H1 (cell line): ENCODE measurements at places on chromosomes 12 and 14. TPM values are rescaled to one million over a fixed set of nuclear protein-coding genes. Genes with fewer than 3 reads are reported as not detected.

GRCh38 chr14:48643241-48643640, 942.9 kb downstream of the RPS29 start:
- no peak for DNase-seq

GRCh38 chr12:107288414-107289127, 195.2 kb upstream of the CRY1 start:
- DNase-seq, result no peak

- DNase-seq, result no peak
Measured at GRCh38 chr12:51851413-51852124, 3.1 kb upstream of the FIGNL2 start.

DNA sequence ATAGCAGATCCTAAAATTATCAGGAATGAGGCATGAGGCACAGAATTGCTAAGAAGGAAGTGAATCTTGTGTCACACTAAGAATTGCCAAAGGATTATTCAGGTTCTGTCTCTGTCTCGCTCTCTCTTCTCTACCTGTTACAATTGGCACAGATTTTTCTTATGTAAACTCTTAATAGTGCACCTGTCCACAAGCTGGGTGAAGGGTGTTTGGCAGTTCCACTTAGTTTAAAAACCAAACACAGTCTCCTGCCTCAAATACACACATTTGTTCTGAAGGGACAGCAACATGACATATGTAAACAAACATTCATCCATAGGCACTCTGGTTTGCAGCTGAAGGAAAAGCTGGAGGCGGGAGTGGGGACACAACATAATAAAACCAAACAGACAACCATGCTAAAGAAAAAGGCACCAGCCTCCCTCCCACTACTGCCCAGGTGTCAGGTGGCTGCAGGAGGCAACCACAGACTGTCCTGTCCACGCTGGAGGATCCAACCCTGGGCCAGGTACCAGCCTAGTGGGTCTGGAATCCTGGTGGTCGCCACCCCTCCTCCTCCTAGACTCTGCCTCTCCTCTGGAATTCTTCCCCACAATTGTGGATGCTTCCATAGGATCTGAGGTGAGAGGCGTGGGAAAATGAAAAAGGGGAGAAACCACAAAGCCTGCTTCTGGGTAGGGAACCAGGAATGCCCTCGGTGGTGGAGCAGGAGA, 81.2 kb downstream of the TMEM260 start:
- DNase-seq, result no peak

GRCh38 chr12:61161961-61162360, 1098.2 kb upstream of the USP15 start:
- DNase-seq, result no peak

DNA sequence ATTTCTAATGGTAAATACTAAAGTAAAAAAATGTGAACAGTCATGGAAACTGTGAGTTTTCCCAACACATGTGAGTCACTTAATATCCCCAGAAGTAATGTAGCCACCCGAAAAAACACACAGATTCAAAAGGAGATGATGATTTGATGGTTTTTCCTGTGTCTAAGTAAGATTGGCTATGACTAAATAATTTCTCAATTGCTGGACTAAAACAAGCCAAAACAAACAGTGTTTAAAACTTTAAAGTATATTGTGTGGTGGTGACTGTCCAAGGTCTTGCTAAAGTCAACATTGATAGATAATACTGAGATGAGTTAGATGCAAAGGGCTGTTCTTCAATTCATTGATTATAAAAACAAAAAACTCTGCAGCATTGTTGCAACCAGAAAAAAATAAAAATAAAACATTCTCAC, 89.6 kb upstream of the SOX5 start:
- DNase-seq, result no peak

GRCh38 chr14:35687335-35687939, 121.7 kb downstream of the RALGAPA1 start:
- no peak for DNase-seq

GRCh38 chr12:54021432-54022013, 6.7 kb upstream of the HOXC6 start:
- DNase-seq, result peak; percentile 75

- DNase-seq, result no peak
Measured at GRCh38 chr12:108633081-108633533, 587 bp downstream of the SELPLG start.

GRCh38 chr12:119460876-119461275, 126.3 kb downstream of the CCDC60 start:
- DNase-seq, result no peak

GRCh38 chr12:116236976-116237375, 40.5 kb downstream of the MED13L start:
- DNase-seq, result no peak

- no peak for DNase-seq
Measured at GRCh38 chr12:73867147-73867546, 670.5 kb upstream of the ATXN7L3B start.

DNA sequence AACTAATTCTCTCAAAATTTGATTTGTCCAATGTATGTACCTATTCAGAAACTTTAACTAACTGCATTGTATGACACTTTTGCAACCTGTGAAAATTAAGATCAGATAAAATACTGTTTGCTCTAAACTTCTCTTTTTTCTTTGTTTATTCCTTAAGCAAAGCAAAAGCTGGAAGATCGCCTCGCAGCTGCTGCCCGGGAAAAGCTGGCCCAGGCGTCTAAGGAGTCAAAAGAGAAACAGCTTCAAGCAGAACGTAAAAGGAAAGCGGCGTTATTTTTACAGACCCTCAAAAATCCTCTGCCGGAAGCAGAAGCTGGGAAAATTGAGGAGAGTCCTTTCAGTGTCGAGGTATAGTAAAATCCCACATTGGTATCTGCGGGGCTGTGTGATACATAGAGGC, 55.1 kb downstream of the SFSWAP start:
- DNase-seq, result no peak

DNA sequence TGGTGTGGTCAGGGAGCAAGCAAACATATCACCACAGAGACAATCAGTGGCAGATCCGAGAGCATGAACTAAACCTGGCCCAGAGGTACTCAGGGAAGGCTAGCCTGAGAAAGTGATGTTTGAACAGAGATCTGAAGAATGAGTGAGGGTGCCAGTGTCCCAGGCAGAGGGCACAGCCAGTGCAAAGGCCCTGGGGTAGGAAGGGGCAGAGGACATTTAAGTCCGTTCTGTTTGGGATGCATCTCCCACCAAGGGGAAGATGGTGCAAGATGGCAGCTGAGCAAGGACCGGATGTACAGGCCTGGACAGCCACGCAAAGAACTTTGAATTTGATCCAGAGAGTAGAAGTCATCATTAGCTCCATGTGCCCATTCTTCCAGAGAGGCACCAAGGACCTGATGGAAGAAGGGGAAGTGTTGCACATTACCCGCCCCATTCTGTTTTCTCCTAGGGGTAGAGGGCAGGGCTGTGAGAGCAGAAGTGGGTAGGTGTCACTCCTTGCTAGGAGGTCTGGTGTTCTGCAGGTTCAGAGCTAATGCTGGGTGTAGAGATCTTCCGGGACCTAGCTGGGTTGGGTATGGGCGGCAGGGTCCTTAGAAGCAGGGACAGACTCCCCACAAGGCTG, 3.9 kb downstream of the DTX1 start:
- no peak for DNase-seq

DNA sequence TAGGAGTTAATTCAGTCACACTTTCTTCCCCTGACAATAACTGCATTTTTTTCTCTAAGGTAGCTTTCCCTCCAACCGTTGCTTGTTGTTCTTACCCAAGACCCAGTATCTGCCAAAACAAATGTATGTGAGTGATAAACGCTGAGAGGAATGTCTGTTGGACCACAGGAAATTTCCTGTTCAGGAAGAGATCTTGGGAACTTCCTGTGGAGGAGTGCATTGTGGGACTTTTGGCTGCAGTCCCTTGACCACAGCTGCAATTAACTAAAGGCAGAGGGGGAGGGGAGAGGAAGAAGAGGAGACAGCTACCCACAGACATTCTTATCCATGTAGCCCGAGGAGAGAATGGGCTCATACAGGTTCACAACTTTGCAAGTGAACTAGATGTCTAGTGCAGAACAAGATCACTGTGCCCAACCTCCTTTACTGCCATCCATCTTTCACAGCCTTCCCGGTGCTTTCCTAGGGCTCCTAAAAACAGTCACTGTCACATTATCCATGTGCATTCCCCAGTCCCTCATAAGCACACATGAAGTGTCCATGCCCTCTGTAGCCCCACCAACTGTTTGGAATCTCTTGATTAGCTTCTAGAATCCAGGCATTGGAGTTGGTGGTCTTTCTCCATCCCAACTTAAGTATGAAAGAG, 149.5 kb downstream of the ETV6 start:
- DNase-seq, result no peak

DNA sequence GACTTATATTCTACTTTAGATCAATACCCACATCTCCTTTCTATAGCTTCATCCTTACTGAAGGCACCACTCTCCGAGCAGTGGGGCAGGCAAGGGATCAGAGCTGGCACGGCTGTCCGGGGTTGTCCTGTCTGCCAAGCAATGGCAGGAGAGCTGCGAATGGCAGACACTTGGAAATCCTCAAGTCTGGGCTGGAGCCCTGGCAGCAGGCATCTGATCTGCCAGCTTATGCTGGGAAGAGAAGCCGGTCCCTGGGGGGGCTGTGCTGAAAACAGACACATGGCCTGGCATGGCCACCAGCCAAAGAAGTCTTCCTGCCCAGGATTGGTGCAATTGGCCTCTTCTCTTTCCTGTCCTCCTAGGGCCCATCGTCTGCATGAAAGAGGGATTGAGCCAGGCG, 280.2 kb upstream of the PWP1 start:
- no peak for DNase-seq

- DNase-seq, result no peak
Measured at GRCh38 chr12:5494343-5494742, 62.4 kb downstream of the NTF3 start.

DNA sequence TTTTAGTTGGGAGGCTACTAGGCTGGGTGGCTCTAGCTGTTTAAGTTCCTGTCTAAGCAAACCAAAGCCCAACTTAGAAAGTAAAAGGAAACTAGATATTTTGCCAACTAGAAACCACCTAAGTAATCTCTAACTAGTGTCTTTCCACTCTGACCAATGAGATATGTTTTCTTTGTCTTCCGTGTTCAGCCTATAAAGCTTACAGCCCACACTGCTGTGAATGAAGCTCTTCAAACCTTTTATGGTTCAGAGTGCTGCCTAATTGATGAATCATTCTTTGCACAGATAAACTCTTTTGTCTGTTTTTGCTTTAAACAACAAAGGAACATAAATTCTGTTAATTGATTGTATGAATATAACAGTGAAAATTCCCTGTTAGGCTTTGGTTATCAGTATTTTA, 66.1 kb downstream of the FUT8 start:
- no peak for DNase-seq

DLK1 gene
- 0.42 and 1.3 TPM in 2 replicates for total RNA-seq

LTBP2 gene
- 0.59 and 0.89 TPM in 2 replicates for total RNA-seq

PLEKHH1 gene
- total RNA-seq, result 27.2 and 33.3 TPM in 2 replicates

MYH6 gene
- not detected in 2 replicates for total RNA-seq

SRRM4 gene
- 1.1 TPM in 2 replicates for total RNA-seq

TSPAN19 gene
- not detected in 2 replicates for total RNA-seq

CNTN1 gene
- total RNA-seq, result 21.0 and 21.8 TPM in 2 replicates

PKP2 gene
- total RNA-seq, result 44.2 and 44.8 TPM in 2 replicates

SERPINA3 gene
- total RNA-seq, result not detected in 2 replicates

CD163 gene
- not detected in 2 replicates for total RNA-seq

MYO1H gene
- total RNA-seq, result not detected in 2 replicates

CD63 gene
- 440 and 460 TPM in 2 replicates for total RNA-seq
